ENCODE measurements at places on chromosomes 5 and 9. TPM values are rescaled to one million over a fixed set of nuclear protein-coding genes. Genes with fewer than 3 reads are reported as not detected.

PAX5 gene
- total RNA-seq = 0.03 TPM

CMBL gene
- 0.36 TPM for total RNA-seq

GRCh38 chr9:5596173-5596572, 32.7 kb upstream of the RIC1 start:
- DNase-seq = no peak
- peaks cover 6% of the 10 kb centered on the region for H3K4me1 ChIP-seq
- no peak overlapping the region for H3K4me3 ChIP-seq
- H3K36me3 ChIP-seq = no peaks in the 10 kb centered on the region
- no peak overlapping the region for H3K27ac ChIP-seq
- H3K27me3 ChIP-seq = no peaks in the 10 kb centered on the region

DNA sequence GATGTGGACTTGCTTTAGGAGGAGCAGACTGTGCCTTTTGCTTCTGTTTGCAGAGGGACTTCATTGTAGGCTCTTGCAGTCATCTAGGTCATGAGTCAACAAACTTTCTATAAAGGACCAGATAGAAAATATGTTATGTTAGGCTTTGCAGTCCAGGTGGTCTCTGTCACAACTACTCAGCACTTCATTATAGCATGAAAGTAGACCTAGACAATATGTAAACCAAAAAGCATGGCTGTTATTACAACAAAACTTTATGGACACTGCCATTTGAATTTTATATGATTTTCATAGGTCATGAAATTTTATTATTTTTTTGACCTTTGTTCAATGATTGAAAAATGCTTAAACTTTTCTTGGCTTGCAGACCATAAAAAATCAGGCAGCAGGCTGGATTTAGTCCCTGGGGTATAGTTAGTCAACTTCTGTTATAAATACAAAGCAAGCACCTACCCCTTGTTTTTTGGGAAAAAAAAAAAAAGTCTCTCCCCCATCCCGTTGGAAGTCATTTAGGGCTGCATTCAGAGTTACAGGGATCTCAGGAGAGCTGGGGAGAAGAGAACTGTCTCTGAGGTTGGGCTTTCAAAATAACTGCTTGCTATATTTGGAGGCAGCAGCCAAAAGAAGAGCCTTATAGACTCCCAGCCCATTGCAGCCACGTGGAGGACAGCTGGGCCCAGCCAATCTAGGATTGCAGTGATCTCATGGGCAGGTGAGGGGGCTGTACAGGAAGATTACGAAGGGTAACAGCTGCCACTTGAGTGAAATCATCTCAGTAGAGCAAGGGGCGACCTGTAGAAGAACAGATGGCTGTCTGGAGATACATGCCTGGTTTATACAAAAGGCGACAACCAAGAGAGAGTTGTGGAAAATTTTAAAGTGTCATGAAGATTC, 136.6 kb upstream of the TNC start:
- no peak overlapping the region for H3K4me3 ChIP-seq
- H3K27ac ChIP-seq = no peak overlapping the region
- no peak for DNase-seq
- H3K36me3 ChIP-seq = no peaks in the 10 kb centered on the region

MAMDC4 gene
- total RNA-seq = 2.2 TPM

CDH10 gene
- not detected for total RNA-seq

- H3K27ac ChIP-seq = no peak overlapping the region
- DNase-seq = no peak
- H3K36me3 ChIP-seq = no peaks in the 10 kb centered on the region
- no peaks in the 10 kb centered on the region for H3K4me1 ChIP-seq
These were observed 72.1 kb upstream of the RASA1 start for GRCh38 chr5:87195616-87196015.

HAVCR2 gene
- total RNA-seq = 1.4 TPM

DNA sequence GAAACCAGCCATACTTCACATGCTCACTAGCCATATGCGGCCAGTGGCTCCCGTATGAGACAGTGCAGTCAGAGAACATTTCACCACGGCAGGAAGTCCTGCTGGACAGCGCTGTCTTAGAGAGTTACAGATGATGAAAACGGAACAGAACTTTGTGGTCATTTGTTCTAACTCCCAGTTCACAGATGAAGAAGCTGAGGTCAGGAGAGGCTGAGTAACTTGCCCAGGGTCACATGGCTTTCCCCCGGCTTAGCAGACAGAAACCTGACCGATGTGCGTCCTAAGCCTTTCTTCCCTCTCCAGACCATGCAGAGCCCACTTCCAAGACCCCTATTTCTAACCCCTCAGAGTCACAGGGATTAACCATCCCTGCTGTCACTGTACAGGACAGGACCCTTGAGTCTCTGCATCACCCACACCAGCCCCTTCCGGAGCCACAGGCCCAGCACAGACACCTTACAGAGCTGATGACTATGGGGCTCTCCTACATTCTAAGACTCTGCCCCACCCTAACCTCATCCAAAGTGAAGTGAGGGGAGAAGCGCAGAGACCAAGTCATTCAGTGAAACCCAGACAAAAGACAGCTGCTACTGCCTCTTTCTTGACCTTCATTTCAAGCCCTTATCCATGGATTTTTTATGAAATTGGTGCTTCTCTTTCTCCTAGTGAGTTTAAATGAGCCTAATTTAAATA, 86.9 kb downstream of the PTPN3 start:
- DNase-seq = no peak
- H3K4me3 ChIP-seq = no peak overlapping the region
- no peak overlapping the region for H3K27ac ChIP-seq
- no peaks in the 10 kb centered on the region for H3K27me3 ChIP-seq
- no peaks in the 10 kb centered on the region for H3K36me3 ChIP-seq

DNA sequence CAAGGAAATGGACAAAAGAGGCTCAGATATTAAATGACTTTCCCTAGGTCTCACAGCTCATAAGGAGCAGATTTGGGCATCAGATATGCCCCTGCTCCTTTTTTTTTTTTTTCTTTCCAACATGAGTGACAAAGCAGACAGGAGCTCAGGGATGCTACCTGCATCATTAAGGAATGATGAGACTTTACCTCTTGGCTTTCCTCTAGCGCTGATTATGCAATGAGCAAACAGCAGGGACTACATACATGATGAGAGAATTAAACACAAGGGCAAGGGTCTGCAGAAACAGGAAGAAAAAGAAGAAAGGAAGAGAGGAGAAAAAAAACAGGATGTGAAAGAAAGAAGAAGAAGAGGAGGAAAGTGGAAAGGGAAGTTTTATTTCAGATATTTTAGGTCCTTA, 179.9 kb downstream of the PPP2R2B start:
- no peak overlapping the region for H3K27ac ChIP-seq
- DNase-seq = no peak
- H3K4me1 ChIP-seq = no peaks in the 10 kb centered on the region
- H3K36me3 ChIP-seq = no peaks in the 10 kb centered on the region
- no peak overlapping the region for H3K4me3 ChIP-seq

- peaks cover 9% of the 10 kb centered on the region for H3K27me3 ChIP-seq
- no peaks in the 10 kb centered on the region for H3K4me1 ChIP-seq
These were observed 54.4 kb upstream of the SH3PXD2B start for GRCh38 chr5:172508471-172509404.

DNA sequence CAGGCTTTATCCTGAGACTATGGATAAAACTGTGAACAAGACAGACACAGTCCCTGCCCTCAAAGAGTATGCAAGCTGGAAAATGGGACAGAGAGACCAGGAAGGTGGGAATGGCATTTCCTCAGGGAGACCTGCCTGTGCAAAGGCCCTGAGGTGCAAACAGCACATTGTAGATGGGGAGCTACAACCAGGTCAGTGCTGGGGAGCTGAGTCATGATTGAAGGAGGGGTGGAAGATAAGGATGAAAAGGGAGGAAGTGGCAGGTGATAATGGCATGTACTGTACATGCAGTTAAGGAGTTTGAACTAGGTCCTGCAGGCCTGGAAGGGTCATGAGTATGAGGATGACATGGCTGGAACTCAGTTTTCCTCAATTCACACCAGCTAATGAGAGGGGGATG, 75.5 kb upstream of the BOD1 start:
- H3K4me1 ChIP-seq = peaks cover 15% of the 10 kb centered on the region
- no peak for DNase-seq
- no peak overlapping the region for H3K27ac ChIP-seq
- no peaks in the 10 kb centered on the region for H3K27me3 ChIP-seq

DNA sequence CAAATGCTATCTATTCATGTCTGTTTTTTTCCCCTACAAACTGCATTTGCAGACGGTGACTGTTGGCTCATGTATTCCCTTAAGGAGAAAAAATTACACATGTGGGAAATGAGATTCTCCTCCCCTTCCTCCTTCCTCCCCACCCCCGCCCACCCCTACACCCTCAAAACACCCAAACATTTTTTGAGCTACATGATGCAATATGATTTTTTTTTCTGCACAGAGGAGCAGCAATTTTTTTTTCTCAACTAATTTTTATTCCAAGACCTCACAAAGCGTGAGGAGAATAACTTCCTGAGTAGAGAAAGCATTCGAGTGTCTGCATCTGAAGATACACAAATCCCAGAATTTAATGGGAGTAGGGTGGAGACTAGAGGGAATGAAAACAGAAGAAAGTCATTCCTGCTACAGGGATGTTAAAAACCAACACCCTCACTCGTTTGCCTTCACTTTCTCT, 118.1 kb downstream of the PRDM6 start:
- H3K4me3 ChIP-seq = no peak overlapping the region
- H3K4me1 ChIP-seq = no peaks in the 10 kb centered on the region
- DNase-seq = no peak
- no peak overlapping the region for H3K27ac ChIP-seq
- no peaks in the 10 kb centered on the region for H3K27me3 ChIP-seq

GRCh38 chr5:127961006-127961762, 122.4 kb upstream of the SLC12A2 start:
- no peaks in the 10 kb centered on the region for H3K27me3 ChIP-seq
- H3K36me3 ChIP-seq = no peaks in the 10 kb centered on the region

DNA sequence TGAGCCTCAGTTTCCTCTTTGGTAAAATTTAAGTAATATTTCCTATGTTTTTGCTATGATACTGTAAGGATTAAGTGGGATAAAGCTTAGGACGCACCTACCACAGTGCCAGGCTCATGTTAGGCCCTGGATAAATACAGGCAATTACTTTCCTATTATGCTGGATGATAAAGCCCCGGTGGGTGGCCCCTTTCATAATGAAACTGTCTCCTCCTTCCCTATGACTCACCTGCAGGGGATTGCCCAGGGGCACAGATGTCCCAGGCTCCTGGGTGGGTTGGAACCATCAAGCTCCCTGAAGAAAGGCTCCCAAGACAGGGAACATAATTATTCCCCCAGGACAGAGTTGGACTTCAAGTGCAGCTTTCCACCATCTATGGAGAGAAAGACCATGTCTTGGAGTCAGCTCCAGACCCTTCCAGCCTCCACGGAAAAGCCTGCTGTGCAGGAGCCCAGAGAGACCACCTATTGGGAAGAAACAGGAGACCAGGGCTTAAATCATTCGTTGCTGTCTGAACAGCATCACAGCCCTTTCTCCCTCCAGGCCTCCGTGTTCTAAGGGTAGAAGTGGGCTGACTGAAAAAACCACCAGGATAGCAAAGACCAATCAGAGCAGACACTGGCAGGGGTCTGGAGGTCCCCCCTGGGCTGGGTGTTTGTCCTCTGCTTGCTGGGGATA, 43.2 kb upstream of the FOXE1 start:
- no peaks in the 10 kb centered on the region for H3K36me3 ChIP-seq
- DNase-seq = no peak
- no peaks in the 10 kb centered on the region for H3K4me1 ChIP-seq
- H3K4me3 ChIP-seq = no peak overlapping the region

DNA sequence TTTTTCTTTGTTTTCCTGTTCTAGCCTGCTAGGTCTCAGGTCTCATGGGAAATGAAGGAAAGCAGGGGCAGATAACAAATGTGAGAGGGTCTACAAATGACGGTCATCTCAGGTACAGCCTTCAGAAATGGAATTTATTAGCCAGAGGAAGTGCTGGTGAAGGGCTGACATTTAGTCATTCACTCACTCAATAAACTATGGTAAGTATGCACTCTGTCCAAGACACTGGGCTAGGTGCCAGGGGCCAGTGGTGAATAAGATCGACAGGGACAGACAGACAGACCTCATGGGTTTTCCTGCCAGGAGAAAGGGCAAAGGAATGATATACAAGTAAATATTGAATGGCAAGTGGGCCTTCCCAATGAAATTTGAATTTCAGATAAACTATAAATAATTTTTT, 6.3 kb downstream of the PDE6A start:
- no peak overlapping the region for H3K27ac ChIP-seq
- no peak for DNase-seq
- no peak overlapping the region for H3K4me3 ChIP-seq
- no peaks in the 10 kb centered on the region for H3K27me3 ChIP-seq

DNA sequence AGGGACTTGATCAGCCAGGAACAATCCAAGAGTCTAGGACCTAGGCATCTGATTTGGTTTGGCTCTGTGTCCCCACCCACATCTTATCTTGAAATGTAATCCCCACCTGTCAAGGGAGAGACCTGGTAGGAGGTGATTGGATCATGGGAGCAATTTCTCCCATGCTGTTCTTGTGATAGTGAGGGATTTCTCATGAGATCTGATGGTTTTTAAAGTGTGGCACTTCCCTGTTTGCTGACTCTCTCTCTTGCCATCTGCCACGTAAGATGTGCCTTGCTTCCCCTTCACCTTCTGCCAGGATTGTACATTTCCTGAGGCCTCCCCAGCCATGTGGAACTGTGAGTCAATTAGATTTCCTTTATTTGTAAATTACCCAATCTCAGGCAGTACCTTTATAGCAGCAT, 201.7 kb upstream of the ACTBL2 start:
- no peak overlapping the region for H3K27ac ChIP-seq
- DNase-seq = no peak
- H3K4me1 ChIP-seq = no peaks in the 10 kb centered on the region
- H3K27me3 ChIP-seq = no peaks in the 10 kb centered on the region

DNA sequence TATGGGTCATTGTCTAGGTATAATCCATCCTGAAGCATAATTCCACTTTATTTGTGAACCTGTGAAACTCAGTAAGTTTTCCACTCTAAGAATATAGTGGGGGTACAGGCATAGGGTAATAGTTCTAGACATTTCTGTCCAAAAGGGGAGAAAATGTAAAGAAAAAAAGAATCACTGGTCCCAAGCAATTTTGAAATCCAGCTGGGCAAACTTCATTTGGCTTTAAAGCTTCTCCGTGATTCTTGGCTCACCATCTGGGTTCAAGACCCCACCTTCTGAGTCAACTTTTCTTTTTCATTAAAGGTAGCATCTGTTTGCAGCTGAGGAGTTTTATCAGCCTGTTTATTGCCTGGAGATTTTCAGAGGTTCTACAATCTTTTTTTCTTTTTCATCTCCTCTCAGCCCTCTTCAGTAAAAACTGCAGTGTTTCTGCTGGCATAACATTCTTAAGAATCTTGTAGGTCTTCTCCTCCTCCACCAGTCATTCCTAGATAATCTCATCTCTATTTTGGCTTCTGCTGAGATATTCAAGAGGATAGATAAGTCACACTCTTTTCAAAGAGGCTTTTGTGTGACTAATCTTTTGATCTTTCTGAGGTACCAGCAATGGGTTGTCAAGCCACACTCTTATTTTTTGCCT, 126.1 kb upstream of the PITX1 start:
- H3K27ac ChIP-seq = no peak overlapping the region
- no peaks in the 10 kb centered on the region for H3K36me3 ChIP-seq
- DNase-seq = no peak
- H3K4me3 ChIP-seq = no peak overlapping the region
- peaks cover 7% of the 10 kb centered on the region for H3K27me3 ChIP-seq

GRCh38 chr9:111144741-111145140, 106.5 kb upstream of the LPAR1 start:
- no peak for DNase-seq
- no peaks in the 10 kb centered on the region for H3K4me1 ChIP-seq
- H3K27ac ChIP-seq = no peak overlapping the region
- no peaks in the 10 kb centered on the region for H3K27me3 ChIP-seq
- no peak overlapping the region for H3K4me3 ChIP-seq
